ENCODE measurements at places on chromosomes 3 and 15.
A peak's percentile ranks its signal among the peaks of the same experiment; 100 is the strongest.

- no peak for DNase-seq
These were observed 17.0 kb downstream of the IREB2 start for GRCh38 chr15:78454992-78455391.

GRCh38 chr3:164459521-164460151 is 618.7 kb downstream of the SI start:
- no peak for DNase-seq

DNA sequence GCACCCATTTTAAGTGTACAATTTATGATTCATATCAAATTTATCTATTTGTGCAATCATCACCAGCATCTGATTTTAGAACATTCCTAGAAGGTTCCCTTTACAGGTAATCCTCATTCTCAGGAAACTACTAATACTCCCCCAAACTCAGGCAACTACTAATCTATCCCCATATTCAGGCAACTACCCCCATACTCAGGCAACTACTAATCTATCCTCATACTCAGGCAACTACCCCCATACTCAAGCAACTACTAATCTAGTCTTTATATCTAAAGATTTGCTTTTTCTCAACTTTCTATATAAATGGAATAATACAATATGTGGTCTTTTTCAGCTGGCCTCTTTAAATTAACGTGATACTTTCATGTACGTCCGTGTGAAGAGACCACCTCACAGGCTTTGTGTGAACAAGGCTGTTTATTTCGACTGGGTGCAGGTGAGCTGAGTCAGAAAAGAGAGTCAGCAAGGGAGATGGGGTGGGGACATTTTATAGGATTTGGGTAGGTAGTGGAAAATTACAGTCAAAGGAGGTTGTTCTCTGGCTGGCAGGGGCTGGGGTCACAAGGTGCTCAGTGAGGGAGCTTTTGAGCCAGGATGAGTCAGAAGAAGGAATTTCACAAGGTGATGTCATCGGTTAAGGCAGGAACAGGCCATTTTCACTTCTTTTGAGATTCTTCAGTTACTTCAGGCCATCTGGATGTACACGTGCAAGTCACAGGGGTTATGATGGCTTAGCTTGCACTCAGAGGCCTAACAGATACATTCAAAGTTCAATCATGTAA is 1444.5 kb upstream of the CADM2 start:
- no peak for DNase-seq

DNA sequence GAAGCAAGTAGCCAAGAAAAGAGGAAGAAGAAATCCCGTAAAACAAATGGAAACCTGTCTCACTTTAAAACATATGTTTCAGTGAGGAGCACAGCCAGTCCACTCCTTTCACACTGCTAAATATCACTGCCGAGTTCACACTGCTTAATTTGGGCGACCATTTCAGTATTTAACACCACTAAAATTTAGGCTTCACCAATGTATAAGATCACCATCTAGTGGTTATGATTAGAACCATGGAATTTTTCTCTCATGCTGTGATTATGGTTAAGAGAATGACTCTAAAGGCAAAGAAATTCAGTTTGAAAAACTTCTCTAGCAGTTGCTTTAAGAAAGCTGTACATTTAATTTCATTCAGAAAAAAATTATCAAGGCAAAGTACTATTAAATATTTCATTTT is 16.6 kb downstream of the SLC4A7 start:
- no peak for DNase-seq

DNA sequence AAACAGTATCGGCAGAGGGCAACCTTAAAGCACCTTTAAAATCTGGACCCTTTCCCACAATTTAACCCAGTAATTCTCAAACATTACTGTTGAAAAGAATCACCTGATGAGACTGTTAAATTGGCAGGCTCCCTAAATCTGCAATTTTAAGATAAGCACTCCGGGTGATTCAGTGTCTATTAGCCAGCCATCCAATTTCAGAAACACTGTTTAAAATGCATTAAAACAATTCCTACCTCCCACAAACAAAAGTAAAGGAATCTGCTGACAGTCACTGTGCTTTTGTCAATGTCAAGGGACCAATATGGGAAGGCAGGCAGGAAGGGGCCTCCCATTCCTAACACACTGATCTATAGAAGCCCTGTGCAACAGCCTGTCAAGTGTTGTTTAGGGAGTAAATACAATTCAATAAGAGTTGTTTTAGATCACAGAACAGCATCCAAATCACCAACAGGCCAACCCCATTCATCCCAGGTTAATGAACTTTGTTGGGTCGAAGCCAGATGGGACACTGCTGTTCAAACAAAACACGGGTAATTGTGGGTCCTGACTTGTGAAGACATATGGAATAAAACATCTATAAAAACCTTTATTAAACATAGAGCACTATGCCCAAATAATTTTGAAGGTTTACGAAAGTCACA is 21.4 kb downstream of the SIAH2 start:
- DNase-seq: no peak

GRCh38 chr3:52783211-52783555 is 5.8 kb downstream of the ITIH1 start:
- no peak for DNase-seq

GRCh38 chr3:132979606-132980005 is 58.6 kb upstream of the TMEM108 start:
- DNase-seq: no peak

- DNase-seq: no peak
These were observed 6.1 kb upstream of the IFT57 start for GRCh38 chr3:108228286-108228685.

GRCh38 chr3:8736436-8736835 is 2.8 kb downstream of the CAV3 start:
- DNase-seq: no peak

GRCh38 chr15:33964665-33965040 is 3.6 kb upstream of the CHRM5 start:
- DNase-seq: no peak

GRCh38 chr15:94791008-94791407 is 559.6 kb downstream of the MCTP2 start:
- no peak for DNase-seq

GRCh38 chr3:25686766-25687165 is 22.1 kb upstream of the TOP2B start:
- DNase-seq: no peak

- no peak for DNase-seq
These were observed 3.6 kb downstream of the CLEC3B start for GRCh38 chr3:45029661-45030060.

DNA sequence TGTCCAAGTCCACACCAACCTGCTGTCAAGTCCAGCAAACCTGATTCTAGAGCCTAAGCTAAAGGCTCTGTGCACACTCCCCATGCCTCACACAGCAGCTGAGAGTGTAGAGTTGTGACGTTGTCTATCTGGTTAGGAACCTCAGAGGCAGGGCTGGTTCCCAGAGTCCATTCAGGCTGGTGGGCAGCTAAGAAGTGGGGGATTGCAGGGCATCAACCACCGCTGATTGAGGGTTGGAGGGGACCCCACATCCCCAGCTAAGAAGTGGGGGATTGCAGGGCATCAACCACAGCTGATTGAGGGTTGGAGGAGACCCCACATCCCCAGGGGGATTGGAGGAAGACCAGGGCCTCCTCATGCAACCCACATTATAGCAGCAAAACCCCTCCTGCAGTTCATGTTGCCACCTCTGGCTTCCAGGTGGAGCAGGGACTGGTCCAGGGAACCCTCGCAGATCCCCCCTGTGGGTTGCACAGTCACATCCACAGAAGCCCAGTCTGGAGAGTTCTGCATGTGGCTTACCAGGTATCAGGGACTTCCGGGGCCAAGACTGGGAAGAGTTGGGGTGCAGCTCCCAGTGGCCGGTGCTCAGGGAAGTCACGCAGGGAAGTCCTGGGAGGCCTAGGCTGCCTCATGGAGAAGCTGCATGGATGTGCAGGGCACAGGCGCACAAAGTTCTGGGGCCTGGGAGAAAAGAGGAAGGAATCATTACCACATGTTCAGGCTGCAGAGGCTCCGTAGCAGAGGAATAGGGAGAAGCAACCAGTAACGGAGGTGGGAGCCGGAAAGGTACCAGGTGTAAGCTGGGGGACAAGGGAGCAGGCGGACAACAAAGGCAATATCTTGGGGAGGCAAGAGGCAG is 71.4 kb upstream of the PCSK6 start:
- no peak for DNase-seq

DNA sequence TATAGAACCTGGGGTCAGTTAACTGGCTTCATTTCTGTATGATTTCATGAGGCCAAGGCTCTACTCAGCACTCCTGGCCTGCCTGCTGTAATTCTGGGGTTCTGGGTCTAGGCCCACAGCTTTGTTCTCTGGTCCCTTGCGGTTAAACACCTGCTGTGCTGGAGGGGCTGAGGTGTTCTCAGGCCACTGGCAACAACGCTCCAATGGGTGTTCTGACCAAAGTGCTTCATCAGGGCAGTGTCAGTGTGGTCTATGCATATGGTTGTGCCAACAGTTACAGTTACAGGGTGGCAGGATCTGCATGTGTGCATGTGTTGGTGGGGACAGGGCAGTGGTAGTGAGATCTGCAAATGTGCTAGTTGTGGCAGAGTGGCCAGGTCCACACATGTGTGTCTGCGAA is 64.1 kb upstream of the GMNC start:
- DNase-seq: no peak

- DNase-seq: no peak
These were observed 746.8 kb upstream of the LMCD1 start for GRCh38 chr3:7754653-7755441.

- peak; percentile 93 for DNase-seq
These were observed at the start of gene ANO10 for GRCh38 chr3:43621656-43622432. TSS of gene ANO10 (minus strand) at chr3:43622011. CDS start at chr3:43605852, 16,159 bp downstream.

GRCh38 chr3:25663869-25664811 is 567 bp downstream of the TOP2B start:
- DNase-seq: peak; percentile 31

GRCh38 chr3:112806903-112807302 is 39.8 kb downstream of the CD200R1L start:
- no peak for DNase-seq

DNA sequence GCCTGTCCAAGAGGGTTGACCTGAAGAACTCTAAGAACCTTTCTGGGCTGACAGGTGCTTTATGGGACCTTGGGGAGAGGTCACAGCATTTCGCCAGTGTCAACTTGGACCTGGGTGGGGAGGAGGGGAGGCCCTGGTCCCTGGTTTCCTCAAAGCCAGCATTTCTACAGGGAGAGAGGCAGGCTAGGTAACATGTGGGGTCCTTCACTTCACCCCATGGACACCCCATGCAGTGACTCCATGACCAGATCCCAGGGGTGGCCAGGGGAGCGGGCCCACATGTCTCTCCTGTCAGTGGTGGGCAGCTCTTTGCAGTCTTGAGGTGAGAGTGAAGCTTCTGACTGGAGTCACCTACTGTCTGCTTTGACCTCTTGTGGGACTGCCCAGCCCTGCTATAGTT is 35.8 kb downstream of the GOLGA6L10 start:
- no peak for DNase-seq

GRCh38 chr15:41958002-41958420 is 14.3 kb downstream of the EHD4 start:
- no peak for DNase-seq

DNA sequence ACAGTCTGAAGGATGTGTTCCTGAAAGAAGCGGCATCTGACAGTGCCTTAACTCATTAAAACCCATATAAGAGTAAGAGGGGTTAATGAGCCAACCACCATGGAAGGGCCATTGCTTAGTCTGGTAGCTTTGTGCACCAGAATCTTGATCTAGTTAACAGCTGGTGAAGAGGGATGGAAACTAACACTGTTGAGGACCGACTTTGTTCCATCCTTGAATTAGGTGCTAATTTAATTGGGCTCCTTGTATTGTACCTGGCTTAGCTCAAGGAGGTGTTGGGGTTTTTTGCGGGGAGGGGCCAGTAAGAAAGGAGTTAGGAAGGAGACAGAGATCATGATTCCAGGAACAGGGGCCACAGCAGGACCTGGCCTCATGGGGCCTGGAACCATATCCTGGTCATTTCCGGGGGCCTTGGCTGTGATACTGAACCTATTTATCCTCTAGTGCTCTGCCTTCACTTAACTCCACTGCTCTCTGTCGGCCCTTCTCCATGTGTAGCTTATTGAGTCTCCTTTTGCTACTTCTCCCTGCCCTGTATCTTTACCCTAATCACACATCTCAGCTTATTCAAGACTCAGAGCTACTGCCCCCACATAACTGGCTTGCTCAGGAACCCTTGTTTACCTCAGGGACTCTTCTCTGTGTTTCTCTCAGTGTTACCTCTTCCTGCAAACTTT is 93.0 kb downstream of the RPL22L1 start:
- no peak for DNase-seq

DNA sequence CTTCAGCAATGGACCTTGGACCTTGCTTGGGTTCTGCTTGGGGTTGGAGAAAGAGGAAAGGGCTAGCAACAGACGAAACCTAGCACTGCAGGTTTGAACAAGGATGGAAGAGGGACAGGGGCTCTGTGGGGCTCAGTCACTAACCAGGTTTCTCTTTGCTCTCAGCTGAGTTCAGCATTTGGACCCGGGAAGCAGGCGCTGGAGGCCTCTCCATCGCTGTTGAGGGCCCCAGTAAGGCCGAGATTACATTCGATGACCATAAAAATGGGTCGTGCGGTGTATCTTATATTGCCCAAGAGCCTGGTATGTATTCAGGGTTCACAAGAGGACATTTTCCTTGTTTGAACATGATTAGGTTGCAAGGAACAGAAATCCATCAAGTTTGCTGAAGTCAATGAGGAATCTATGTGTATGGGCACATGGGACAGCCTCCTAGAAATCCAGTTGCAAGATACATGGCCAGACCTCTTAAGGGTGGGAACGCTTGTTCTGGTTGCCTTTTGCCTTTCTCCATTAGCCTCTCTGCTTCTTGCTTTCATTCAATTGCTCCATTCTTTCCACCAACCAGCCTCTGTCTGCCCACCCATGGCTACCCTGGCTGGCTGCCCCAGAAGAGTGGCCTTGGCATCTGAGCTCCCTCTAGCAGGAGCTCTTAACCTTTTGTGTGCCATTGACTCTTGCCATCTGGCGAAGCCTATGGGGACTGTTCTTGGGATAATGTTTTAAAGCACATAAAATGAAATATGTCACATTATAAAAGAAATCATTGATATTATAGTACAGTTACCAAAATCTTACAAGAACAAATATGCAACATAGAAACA is 55.9 kb downstream of the DNASE1L3 start:
- DNase-seq: no peak

DNA sequence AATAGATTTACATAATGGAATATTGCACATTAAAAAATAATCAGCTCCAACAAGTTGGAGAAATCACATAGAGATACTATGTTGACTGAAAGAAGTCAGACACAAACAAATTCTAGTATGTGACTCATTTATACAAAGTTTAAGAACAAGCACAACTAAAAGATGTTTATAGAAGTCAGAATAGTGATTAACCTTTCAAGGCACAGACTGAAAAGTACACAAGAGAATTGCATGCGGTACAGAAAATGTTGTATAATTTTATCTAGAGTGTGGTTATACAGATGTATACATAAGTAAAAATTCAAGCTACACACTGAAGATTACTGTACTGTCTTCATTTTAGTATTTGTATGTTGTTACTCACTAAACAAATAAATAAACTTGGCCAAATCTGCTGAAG is 19.3 kb upstream of the ATOSA start:
- no peak for DNase-seq
